Midbrain (tissue), 1 donor: ENCODE measurements at places on chromosomes 16 and 17.

- DNase-seq = no peak
Observed at GRCh38 chr16:55037046-55037445, 106.4 kb downstream of the IRX5 start.

DNA sequence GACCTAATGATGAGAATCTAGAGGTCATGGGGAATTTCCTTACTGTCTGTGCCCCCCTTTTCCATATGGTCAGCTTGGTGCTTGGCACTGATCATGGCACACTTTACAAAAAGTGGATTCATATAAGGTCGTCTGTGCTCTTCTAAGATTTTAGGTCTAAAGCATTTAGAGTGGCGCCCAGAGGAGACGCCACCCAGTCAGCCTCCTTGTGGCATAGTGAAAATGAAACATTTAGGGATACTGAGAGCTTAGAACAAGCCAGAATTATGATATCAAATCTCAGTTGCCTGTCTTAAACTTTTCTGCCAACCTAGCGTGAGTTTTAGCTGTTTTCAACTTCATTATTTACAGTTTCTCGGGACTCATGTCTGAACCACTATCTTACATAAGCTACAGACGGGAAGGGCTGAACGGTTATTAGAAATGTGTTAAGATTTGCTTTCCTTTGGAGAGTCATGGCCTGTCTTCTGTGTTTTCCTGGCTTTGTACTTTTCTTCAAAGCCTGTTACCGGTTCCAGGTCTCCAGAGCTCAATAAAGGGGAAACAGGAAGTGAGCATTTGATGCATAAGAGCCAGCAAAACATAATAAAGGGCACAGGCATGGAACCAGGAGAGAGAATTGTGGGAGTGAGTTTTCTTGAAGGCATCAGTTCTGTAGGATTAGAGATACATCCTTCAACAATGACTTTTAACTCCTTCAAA, 13.7 kb downstream of the ZNRF1 start:
- no peak for DNase-seq

- no peak for DNase-seq
Observed at GRCh38 chr17:80327518-80327917, 66.9 kb downstream of the RNF213 start.

DNA sequence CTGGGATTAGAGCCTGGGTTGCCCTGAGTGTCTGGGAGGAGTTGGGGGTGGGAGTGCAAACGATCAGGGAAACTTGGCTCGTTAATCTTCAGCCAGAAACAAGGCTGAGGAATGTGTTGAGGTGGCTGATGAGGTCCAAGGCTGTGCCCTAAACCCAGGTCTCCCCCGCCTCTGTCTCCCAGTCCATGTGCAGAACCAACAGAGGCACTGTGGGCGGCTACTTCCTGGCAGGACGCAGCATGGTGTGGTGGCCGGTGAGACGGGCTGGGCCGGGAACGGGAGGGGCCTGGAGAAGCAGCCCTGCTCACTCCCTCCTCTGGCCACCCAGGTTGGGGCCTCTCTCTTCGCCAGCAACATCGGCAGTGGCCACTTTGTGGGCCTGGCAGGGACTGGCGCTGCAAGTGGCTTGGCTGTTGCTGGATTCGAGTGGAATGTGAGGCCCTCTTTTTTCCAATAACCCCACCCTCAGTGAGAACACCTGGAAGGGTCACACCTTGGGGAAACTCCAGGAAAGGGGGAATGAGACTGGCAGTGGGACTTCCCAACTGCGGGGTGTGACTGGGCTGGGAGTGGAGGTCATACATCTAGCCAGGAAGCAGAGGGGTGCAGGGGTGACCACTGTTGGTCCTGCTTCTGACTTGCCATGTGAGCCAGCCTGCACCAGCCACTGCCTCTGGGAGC, 1.7 kb downstream of the SLC5A2 start:
- DNase-seq = no peak

GRCh38 chr17:82304826-82305726, 12.3 kb downstream of the CD7 start:
- DNase-seq = no peak

DNA sequence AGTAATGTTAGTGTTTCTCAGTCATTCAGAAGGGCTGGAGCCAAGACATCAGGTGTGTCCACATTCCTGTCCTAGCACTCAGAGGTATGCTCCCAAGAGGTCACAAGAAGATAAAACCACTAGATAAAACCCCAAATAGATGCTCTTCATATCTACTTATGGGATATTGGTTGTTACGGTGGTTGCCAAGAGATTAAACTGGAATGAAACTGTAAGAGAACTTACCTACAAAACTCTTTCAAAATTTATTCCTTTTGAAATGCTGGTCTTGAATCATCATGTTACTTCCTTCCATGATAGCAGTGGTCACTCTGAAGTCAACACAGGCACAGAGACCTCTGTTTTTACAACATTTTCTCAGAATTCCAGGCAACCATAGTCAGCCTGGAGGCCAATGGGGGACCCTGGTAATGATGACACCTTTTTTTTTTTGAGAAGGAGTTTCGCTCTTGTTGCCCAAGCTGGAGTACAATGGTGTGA, 122.4 kb upstream of the WSCD1 start:
- DNase-seq = no peak

DNA sequence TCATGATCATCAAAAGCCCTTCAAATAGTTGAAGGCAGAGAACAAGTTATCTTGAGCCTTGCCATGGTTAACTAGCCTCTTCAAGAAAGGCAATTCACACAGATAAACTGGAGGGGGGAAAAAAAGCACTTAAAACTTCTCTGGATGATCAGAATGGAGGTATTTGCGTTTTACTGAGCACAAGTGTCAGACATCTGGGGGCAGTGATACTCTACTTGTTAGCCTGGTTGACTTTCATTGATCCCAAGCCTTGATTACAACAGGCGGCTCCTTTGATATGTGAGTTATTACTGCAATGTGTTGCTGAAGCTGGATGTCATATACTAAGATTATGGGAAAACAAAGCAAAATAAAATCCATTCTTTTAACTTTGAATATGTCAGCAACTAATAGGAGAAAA, 155.0 kb upstream of the HS3ST3A1 start:
- no peak for DNase-seq

GRCh38 chr16:57977418-57978069, 6.6 kb upstream of the CNGB1 start:
- no peak for DNase-seq

DNA sequence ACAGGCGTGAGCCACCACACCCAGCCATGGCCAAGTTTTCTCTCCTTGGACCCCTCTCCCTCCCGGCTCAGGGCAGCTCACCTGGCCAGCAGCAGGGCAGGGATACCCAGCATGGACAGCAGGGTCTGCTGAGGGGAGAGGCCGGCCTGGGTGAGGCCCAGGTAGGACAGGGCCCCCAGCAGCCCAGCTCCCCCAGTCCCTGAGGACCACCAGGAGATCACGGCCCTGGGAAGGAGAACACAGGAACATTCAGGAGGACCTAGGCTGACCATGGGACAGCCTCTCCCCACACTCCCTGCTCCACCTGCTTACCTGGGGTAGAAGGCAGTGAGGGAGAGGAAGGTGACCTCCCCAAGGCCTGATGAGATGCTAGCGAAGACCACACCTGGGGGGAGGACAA, 5.6 kb downstream of the CLN3 start:
- DNase-seq = no peak

DNA sequence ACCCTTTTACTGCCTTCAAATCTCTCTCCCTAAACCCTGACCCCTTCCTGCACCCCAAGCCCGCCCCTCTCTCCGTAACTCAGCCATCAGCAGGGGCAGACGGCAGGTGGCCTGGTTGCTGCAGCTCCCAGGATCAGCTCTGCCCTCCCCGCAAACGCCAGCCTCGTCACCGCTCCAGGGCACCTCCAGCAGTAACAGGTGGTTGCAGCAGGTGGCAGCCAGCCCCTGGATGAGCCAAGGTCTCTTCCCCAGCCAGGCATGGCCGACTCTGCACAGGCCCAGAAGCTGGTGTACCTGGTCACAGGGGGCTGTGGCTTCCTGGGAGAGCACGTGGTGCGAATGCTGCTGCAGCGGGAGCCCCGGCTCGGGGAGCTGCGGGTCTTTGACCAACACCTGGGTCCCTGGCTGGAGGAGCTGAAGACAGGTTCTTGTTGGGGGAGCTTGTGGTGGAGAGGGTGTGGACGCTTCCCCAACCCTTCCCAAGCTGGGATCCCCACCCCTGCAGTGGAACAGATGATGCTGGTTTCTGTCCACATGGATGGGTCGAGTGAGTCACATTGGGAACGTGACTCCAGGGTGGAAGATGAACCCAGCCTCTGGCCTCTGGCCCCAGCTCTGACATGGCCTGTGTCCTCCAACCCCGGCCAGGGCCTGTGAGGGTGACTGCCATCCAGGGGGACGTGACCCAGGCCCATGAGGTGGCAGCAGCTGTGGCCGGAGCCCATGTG, 558 bp downstream of the HSD3B7 start:
- DNase-seq = no peak

GRCh38 chr17:30848021-30848420, 16.3 kb downstream of the ATAD5 start:
- DNase-seq = no peak

- DNase-seq = no peak
Observed at GRCh38 chr16:79294568-79294967, 306.0 kb downstream of the MAF start.

DNA sequence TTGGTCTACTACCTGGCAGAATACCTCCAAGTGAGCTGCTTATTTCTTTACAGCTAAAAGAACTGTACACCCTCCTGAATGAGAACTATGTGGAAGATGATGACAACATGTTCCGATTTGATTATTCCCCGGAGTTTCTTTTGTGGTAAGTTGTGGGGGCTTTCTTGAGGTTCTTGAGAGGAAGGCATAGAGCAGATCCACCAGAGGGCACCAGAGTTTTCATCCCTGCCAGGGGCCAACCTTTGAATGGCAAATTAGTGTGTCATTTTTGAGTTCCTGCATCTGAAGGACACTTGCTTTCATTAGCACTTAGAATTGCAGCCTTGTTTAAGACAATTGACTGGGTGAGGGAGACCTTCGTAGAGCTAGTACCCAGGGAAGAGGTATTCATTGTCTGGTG, 35.0 kb downstream of the NMT1 start:
- DNase-seq = peak; percentile 32

GRCh38 chr17:8155996-8156245, 3.7 kb upstream of the PER1 start:
- no peak for DNase-seq

GRCh38 chr16:57653936-57654335, 14.2 kb upstream of the ADGRG3 start:
- no peak for DNase-seq

DNA sequence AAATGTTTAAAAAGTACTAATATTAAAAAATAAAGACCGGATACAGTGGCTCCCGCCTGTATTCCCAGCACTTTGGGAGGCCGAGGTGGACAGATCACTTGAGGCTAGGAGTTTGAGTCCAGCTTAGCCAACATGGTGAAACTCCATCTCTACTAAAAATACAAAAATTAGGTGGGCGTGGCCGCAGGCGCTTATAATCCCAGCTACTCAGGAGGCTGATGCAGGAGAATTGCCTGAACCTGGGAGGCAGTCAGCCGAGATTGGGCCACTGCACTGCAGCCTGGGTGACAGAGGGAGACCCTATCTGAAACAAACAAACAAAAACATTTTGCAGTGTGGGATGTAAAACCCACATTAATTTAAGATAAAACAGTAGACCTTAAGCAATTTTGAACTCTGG, 11.8 kb downstream of the CDC27 start:
- DNase-seq = no peak

DNA sequence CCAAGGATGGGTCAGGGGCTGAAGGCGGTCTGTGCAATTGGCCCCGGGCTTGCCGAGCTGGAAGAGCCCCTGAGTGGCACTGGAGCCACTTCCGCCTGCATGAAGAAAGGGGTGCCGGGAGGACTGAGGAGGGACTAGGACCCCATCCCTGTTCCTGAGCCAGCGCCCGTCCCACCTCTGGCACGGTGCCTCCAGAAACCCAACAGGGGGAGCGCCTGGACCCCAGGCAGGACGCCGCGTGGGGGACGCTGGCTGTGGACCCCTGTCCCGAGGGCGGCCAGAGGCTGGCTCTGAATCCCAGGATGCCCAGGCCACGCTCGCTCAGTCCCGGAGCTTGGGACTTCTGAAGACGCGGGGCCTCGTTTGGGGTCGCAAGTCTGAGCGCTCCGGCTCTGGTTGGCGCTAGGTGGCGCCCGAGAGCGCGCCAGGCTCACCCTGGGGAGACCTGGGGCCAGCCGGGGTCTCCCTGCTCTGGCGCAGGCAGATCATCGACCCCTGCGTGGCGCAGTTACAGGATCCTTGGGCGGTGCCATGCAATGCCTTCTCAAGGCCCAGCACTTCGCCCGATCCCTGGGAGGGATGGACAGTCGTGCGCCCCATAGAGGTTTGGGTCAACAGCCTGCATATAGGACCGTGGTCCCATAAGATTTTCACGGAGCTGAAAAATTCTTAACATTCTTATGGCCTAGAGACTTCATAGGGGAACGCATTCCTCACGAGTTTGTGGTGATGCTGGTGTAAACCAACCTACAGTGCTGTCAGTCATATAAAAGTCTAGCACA, 58.5 kb upstream of the CREBBP start:
- DNase-seq = peak; percentile 19

- no peak for DNase-seq
Observed at GRCh38 chr17:13154398-13154797, 136.6 kb upstream of the ELAC2 start.

- DNase-seq = no peak
Observed at GRCh38 chr17:603406-604114, 111.1 kb downstream of the VPS53 start.

GRCh38 chr16:83854420-83854819, 44.5 kb upstream of the MLYCD start:
- no peak for DNase-seq

DNA sequence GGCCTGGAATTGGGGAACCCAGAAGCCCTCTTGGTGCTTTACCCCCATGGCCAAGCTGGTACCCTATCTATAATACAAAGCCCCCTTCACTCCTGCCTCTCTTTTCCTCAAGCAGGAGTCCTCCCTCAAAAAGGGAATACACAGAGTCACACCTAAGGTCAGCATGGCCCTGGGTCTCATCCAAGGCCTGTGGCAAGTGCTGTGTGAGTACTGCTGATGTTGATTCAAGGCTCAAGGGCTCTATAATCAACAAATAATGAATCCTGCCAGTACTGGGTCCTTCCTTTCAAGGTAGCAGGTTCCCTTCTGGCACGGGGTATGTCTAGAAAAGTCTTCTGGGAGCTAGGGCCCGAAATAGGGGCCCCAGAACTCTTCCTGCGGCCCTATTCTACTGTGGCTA, 187.3 kb downstream of the CYB561 start:
- no peak for DNase-seq

DNA sequence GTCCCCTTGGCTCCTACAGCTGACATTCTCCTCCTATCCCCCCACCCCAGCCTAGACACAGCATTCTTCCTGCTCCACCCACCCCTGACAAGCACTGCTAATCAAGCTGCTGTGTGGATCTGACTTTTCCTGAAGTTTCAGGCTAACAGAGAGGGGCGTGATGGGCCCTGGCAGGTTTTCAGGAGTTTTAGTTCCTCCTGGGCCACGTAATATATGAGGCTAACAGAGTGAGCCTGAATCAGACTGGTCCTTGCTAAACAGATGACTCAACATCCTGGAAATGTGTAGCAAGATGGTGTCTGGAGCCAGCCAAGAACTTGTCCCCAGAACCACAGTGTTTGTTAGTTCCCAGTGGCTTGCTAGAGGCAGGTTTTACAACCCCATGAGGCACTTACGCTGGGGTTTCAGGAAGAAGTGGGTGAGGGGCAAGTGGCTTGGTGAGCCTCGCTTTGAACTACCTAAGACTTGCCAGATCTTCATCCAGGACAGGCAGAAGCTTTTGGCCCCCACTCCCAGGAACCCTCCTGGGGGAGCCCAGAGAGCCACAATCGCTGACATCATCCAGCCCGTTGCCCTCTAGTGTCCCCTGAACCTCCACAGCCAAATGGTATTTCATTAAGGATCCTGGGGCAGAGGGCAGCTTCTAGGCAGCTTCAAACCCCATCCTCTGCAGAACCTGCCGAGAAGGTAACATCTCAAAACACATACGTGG, 15.9 kb downstream of the TMEM92 start:
- DNase-seq = peak; percentile 15
